ENCODE measurements at places on chromosomes 16 and 17.

DNA sequence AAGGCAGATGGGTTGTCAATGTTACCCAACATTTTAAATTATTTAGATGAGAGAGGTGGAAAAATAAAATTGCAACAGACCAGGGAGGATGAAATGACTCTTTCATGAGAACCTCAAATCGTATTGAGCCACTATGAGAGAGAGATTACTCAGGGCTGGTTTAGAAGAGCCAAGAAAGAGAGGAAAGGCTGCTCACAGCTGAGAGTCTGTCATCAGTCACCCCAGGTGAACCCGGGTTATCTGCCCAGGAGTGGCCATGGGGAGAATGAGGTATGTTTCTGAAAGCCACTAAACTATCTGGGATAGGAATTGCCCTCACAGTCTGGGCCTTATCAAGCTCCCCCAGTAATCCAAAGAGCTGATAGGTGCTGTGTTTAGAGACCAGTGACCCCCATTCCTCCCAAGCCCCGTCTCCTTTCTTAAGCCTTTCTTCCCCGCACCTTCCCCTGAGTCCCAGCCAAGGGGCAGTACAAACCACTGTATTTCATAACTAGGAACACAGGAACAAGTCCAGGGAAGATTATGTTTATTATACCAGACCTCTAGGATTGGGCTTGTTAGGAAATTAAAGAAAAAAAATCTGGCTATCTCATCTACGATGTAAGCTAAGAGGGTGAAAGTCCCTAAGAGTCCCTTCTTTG is 158.9 kb upstream of the NOL11 start:
- no peak overlapping the region for H3K4me3 ChIP-seq
- no peaks in the 10 kb centered on the region for H3K27me3 ChIP-seq
- H3K4me1 ChIP-seq = no peaks in the 10 kb centered on the region
- H3K36me3 ChIP-seq = peaks cover 30% of the 10 kb centered on the region

DNA sequence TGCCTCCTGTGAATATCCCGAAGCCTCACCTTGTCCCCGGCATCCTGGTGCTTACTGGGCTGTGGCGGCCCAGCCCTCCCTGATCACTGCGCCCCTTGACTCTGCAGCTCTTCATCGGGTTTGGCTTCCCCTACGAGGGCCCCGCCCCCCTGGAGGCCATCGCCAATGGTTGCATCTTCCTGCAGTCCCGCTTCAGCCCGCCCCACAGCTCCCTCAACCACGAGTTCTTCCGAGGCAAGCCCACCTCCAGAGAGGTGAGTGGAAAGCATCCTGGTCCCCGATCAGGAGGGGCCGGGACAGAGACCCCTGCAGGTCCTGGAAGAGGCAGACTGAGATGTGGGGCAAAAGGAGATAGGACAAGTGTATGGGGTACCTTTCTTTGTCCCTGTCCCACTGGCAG is 72.1 kb downstream of the MGAT5B start:
- DNase-seq = no peak
- no peak overlapping the region for H3K27ac ChIP-seq
- H3K4me1 ChIP-seq = no peaks in the 10 kb centered on the region

DNA sequence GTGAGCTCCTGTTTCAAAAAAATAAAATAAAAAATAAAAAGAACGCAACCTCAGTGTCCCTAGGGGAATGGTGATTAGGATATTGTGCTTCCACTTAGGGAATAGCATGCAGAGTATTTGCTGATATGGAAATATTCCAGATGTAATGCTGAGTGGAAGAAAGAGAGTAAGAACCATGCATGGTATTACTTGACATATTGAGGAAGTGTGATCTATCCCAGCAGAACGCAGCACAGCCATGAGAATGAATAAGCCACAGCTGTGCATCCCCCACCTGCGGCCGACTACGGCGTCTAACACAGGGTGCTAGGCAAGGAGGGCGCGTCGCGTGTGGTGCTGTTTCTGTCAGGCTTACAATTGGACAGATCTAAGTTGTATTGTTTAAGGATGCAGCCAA is 49.5 kb downstream of the FOXK2 start:
- H3K27me3 ChIP-seq = no peaks in the 10 kb centered on the region
- H3K4me3 ChIP-seq = no peak overlapping the region
- peaks cover 36% of the 10 kb centered on the region for H3K36me3 ChIP-seq
- no peak overlapping the region for H3K27ac ChIP-seq

GRCh38 chr16:67869653-67870052 is 3.2 kb upstream of the EDC4 start:
- no peak for DNase-seq
- H3K4me1 ChIP-seq = peaks cover 17% of the 10 kb centered on the region
- H3K27ac ChIP-seq = no peak overlapping the region
- no peak overlapping the region for H3K4me3 ChIP-seq
- peaks cover 24% of the 10 kb centered on the region for H3K36me3 ChIP-seq
- no peaks in the 10 kb centered on the region for H3K27me3 ChIP-seq

DNA sequence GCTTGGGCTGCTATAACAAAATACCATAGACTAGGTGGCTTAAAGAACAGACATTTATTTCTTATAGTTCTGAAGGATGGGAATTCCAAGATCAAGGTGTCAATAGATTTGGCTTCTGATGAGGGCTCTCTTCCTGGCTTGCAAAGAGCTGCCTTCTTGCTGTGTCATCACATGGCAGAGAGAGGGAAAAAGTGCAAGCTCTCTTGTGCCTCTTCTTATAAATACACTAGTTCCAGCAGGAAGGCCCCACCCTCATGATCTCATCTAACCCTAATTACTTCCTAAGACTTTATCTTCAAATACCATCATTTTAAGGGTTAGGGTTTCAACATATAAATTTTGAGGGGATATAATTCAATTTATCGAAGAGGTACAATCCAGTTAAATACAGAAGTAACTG is 30.6 kb downstream of the ABCA9 start:
- no peaks in the 10 kb centered on the region for H3K27me3 ChIP-seq
- H3K4me1 ChIP-seq = no peaks in the 10 kb centered on the region
- H3K27ac ChIP-seq = no peak overlapping the region
- H3K4me3 ChIP-seq = no peak overlapping the region

DNA sequence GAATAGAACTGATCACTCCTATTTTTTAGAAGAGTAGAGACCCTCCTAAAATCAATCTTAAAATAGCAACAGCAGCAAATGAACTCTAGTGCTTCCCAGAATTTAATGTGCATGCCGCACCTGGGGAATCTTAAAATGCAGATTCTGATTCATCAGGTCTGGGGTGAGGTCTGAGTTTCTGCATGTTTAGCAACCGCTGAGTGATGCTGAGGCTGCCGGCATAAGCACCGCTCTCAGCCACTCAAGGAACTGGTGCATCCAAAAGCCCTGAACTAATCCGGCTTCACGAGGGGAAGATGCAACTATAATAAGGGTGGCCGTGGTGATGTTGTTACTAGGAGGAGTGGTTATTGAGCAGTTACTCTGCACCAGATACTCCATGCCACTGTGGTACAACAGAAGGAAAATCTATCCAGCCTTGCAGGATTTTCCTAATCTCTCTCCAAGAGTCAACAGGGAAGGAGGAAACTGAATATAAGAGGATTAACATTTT is 19.7 kb downstream of the SDK2 start:
- no peaks in the 10 kb centered on the region for H3K36me3 ChIP-seq
- H3K27ac ChIP-seq = no peak overlapping the region
- H3K4me3 ChIP-seq = no peak overlapping the region
- no peak for DNase-seq

DNA sequence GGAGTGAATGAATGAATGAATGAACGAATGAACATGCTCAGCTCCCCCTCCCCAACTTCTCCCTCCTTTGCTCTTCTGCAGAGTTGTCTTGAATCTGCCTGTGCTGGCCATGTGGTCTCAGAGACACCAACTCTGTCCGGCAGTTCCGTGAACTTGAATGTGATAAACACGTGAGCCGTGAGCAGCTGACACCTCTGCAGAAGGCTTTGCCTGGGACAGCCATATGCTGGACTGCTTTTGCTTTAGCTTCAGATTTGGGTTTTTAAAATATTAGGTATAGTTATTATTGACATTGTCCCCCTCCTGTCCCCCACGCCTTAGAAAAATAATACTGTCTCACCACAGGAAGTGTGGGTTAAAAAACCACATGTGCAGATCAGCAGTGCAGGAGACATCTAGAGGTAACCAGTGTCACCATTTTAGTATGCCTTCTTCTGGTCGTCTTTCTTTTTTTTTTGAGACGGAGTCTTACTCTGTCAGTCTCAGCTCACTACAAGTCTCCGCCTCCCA is 83.8 kb downstream of the ABCC1 start:
- H3K4me3 ChIP-seq = no peak overlapping the region
- no peak for DNase-seq
- H3K27ac ChIP-seq = peak overlapping the region; percentile 54
- peaks cover 16% of the 10 kb centered on the region for H3K4me1 ChIP-seq
- peaks cover 45% of the 10 kb centered on the region for H3K36me3 ChIP-seq

DNA sequence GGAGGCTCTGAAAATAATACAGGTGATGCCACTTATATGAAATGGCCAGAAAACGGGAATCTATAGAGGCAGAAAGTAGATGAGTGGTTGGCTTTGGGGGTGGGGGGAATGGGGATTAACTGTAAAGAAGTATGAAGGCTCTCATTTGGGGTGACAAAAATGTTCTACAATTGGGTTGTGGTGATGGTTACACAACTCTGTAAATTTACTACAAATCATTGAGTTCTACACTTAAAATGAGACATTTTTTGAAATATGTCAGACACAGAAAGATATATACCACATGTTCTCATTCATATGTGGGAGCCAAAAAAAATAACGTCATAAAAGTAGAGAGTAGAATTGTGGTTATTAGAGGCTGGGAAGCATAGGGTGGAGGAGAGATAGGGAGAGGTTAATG is 25.7 kb downstream of the ARHGAP17 start:
- H3K36me3 ChIP-seq = no peaks in the 10 kb centered on the region
- no peaks in the 10 kb centered on the region for H3K27me3 ChIP-seq
- peak overlapping the region; percentile 49 for H3K27ac ChIP-seq
- H3K4me3 ChIP-seq = no peak overlapping the region
- DNase-seq = no peak

DNA sequence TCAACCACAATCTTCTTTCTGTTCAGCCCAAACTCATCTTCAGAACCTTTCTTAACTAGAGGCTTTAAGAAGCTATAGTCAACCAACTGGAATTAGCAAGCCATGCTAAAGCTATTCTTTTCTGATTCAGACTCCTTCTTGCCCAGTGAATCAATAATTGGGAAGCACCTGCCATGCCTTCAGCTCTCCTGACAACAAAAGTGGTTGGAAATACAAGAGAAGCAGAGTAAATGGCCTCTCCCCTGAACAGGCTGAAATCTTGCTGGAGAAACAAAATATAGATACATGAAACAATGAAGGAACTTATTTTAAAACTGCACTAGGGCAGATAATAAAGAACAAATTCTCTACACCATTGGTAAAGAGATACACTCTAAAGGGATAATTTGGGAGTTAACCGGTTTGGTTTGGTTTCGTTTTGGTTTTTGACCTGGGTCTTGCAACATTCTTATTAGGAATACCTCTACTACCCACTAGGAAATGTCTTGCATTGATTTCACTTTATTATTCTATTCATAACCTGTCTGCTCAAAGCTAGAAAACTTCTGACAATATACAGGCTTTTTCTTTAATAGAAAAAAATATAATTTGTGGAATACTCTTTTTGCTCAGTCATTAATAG is 173.6 kb upstream of the DYNLRB2 start:
- no peak for DNase-seq
- no peaks in the 10 kb centered on the region for H3K36me3 ChIP-seq
- no peak overlapping the region for H3K27ac ChIP-seq
- H3K4me3 ChIP-seq = no peak overlapping the region

DNA sequence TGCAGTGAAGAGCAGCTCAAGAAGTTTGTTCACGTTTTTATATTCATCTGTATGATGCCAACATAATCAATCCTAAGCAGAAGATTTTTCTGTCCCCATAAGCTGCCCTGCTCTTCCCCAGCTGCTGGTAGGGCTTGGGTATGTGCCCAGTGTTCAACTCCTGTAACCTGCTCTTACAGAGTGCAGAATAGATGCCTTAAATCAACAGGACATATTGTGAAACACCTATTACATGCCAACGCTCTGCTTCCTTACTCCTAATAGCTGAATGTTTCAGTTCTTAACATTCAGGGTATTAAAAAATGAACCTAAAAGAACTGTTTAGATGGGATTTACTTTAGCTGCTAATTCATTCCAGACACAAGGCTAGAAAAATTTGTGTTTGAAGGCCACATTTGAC is 190.9 kb downstream of the HS3ST3A1 start:
- H3K4me1 ChIP-seq = no peaks in the 10 kb centered on the region
- no peak overlapping the region for H3K27ac ChIP-seq
- H3K36me3 ChIP-seq = no peaks in the 10 kb centered on the region

GRCh38 chr16:82384017-82384416 is 214.0 kb upstream of the MPHOSPH6 start:
- no peak for DNase-seq
- H3K4me3 ChIP-seq = no peak overlapping the region
- H3K36me3 ChIP-seq = no peaks in the 10 kb centered on the region
- no peaks in the 10 kb centered on the region for H3K4me1 ChIP-seq
- no peak overlapping the region for H3K27ac ChIP-seq

- peak overlapping the region; percentile 74 for H3K4me3 ChIP-seq
- peaks cover 52% of the 10 kb centered on the region for H3K36me3 ChIP-seq
- no peak for DNase-seq
- H3K27me3 ChIP-seq = peaks cover 2% of the 10 kb centered on the region
- H3K27ac ChIP-seq = peak overlapping the region; percentile 93
Observed at GRCh38 chr16:11575223-11575589, 11.5 kb downstream of the LITAF start.

DNA sequence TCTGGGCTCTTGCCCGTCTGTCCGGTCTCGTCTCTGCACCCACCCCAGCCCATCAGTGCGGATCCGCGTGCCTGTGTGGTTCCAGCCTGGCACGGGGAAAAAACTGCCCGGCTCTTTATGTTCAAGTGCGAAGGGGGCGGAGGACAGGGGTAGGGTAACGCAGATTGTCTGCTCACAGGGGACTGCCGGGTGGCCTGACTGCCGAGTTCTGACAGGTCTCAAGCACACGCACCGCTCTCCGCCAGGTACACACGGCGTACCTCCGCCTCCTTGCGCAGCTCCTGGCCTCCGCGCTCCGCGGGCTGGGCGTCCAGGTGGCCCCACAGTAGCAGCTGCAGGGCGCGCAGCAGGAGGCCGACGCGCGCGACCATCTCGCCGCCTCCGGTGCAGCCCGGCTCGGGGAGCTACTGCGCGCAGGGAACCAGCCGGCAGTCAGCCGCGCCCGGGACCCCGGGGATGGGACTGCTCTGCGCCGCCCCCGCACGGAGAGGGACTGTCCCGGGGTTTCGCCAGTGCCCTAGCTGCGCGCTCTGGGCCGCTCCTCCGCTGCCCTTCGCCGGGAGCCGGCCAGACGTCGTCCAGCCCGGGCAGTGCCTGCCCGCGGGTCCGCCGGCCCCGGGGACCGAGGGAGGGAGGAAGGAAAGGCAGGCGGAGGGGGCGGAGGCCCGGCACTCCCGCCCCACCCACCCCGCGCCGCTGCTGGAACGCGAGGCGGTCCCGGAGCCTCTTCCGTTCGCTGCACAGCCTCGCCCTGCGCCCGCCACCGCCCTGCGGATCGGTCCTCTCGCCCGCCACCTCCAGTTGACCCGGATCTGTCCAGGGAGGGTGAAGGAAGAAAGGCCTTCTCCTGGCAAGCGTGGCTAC is at the start of gene MMP28:
Gene MMP28 (minus strand): TSS at position 635 of the 864 bp plus-strand sequence. CDS start 264 bp downstream, at position 371.
- H3K27ac ChIP-seq = no peak within 1 kb of the TSS
- peak within 1 kb of the TSS; percentile 66 for H3K4me3 ChIP-seq
- no peaks in the 10 kb centered on the region for H3K36me3 ChIP-seq
- peaks cover 19% of the 10 kb centered on the region for H3K4me1 ChIP-seq
- peak; percentile 60 for DNase-seq

- H3K4me3 ChIP-seq = peak overlapping the region; percentile 45
- H3K4me1 ChIP-seq = peaks cover 49% of the 10 kb centered on the region
- H3K36me3 ChIP-seq = peaks cover 3% of the 10 kb centered on the region
- no peaks in the 10 kb centered on the region for H3K27me3 ChIP-seq
- peak overlapping the region; percentile 55 for H3K27ac ChIP-seq
- DNase-seq = no peak
Observed at GRCh38 chr17:4839965-4840892, 7.1 kb downstream of the MINK1 start.

GRCh38 chr16:13571036-13571435 is 348.9 kb upstream of the ERCC4 start:
- H3K4me3 ChIP-seq = no peak overlapping the region
- DNase-seq = no peak
- H3K27me3 ChIP-seq = no peaks in the 10 kb centered on the region
- no peaks in the 10 kb centered on the region for H3K36me3 ChIP-seq

All from activated naive CD8-positive, alpha-beta T cell treated with anti-CD3 and anti-CD28 coated beads, Interleukin-2, amount 50 U/mL, for 24 hours (primary cell).